ENCODE measurements at places on chromosomes 1 and 21.
A peak's percentile ranks its signal among the peaks of the same experiment; 100 is the strongest.

DNA sequence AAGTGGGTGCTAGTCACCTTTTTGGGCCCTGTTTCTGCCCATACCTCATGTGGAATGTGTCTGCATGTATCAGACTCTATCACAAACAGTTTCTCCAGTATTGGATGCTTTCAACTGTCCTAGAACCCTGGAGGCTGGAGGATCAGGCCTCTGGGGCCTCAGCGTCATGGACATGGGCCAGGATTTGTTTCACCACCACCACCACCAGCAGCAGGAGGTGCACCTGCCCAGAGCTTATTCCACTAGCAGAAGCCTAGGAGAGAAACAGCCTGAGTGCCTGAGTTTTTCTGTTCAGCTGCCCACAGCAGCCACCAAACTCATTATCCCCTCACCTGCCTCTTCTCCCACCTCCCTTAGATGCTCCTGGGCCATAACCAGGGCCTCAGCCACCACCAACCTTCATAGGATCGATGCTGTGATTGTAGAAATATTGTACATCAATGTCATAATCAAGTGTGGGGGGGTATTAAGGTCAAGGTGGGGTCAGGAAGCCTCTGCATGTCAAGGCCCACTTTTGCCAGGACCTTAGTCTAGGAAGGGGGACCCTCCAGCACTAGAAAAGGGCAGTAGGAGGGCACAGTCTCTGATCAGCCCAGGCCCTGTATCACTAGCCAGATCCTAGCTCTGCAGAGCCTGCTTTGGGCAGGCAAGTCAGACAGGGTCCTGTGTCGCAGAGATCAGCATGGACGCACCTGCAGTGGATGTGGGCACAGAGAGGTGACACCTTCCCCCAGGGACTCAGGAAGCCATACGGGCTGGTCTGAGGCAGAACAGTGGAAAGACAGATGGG, 9.3 kb downstream of the DMAP1 start:
- H3K4me1 ChIP-seq = no peaks in the 10 kb centered on the region
- H3K27me3 ChIP-seq = no peaks in the 10 kb centered on the region
- no peak overlapping the region for H3K4me3 ChIP-seq
- no peak overlapping the region for H3K27ac ChIP-seq
- H3K36me3 ChIP-seq = peaks cover 5% of the 10 kb centered on the region

- H3K36me3 ChIP-seq = no peaks in the 10 kb centered on the region
- no peaks in the 10 kb centered on the region for H3K27me3 ChIP-seq
- no peak overlapping the region for H3K4me3 ChIP-seq
- no peaks in the 10 kb centered on the region for H3K4me1 ChIP-seq
- H3K27ac ChIP-seq = no peak overlapping the region
- DNase-seq = peak; percentile 99
These were observed 21.3 kb downstream of the RRP1 start for GRCh38 chr21:43810505-43811261.

DNA sequence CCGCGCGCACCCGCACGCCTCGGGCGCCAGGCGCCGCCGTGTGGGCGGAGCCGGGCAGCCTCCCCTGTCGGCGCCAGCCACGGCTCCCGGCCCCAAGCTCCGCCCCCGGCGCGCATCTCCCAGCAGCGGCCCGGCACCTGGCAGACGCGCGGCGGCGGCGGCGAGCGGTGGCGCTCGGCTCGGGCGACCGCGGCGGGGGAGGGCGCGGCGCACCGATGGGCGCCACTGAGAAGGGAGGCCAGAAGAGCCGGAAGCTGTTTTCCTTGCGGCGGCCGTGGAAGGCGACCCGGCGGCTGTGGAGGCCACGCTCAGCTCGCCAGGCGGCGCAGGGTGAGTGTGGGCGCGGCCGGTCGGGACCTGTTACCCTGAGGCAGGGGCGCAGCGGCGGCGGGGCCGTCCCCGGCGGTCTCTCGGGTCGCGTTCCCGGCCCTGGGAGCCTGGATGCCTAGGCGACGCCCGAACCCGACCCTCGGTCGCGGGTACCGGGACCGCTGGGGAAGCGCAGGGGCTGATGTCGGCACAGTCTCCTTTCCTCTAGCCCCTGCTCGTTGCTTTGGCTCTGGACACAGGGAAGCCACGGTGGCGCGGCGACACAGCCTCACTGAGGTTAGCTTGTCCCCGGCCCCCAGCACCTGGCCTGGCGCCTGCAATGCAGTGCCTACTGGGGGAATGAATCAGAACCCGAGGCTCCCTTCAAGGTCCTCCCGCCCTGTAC, 54.9 kb upstream of the DNAJC6 start:
- H3K4me1 ChIP-seq = no peaks in the 10 kb centered on the region
- no peaks in the 10 kb centered on the region for H3K36me3 ChIP-seq
- no peaks in the 10 kb centered on the region for H3K27me3 ChIP-seq
- no peak overlapping the region for H3K27ac ChIP-seq
- peak overlapping the region; percentile 79 for H3K4me3 ChIP-seq

GRCh38 chr1:229579059-229579673, 20.7 kb upstream of the ABCB10 start:
- H3K4me3 ChIP-seq = no peak overlapping the region
- no peaks in the 10 kb centered on the region for H3K27me3 ChIP-seq
- no peak for DNase-seq
- H3K36me3 ChIP-seq = no peaks in the 10 kb centered on the region

GRCh38 chr1:168110896-168111545, 25.7 kb downstream of the GPR161 start:
- peaks cover 4% of the 10 kb centered on the region for H3K4me1 ChIP-seq
- H3K4me3 ChIP-seq = no peak overlapping the region
- no peak for DNase-seq
- H3K27ac ChIP-seq = no peak overlapping the region
- H3K36me3 ChIP-seq = no peaks in the 10 kb centered on the region

- no peaks in the 10 kb centered on the region for H3K36me3 ChIP-seq
- DNase-seq = no peak
- H3K27ac ChIP-seq = no peak overlapping the region
- H3K4me1 ChIP-seq = no peaks in the 10 kb centered on the region
- no peak overlapping the region for H3K4me3 ChIP-seq
These were observed 67.9 kb downstream of the KAZN start for GRCh38 chr1:14666373-14666772.

- no peak overlapping the region for H3K27ac ChIP-seq
- no peaks in the 10 kb centered on the region for H3K36me3 ChIP-seq
- no peaks in the 10 kb centered on the region for H3K27me3 ChIP-seq
- H3K4me1 ChIP-seq = no peaks in the 10 kb centered on the region
- no peak for DNase-seq
These were observed 12.8 kb upstream of the ZSCAN20 start for GRCh38 chr1:33459691-33460090.

- no peak for DNase-seq
- H3K36me3 ChIP-seq = no peaks in the 10 kb centered on the region
- H3K27me3 ChIP-seq = no peaks in the 10 kb centered on the region
- no peak overlapping the region for H3K27ac ChIP-seq
These were observed 77.3 kb downstream of the RPE65 start for GRCh38 chr1:68372487-68372886.

- no peak overlapping the region for H3K4me3 ChIP-seq
- H3K4me1 ChIP-seq = no peaks in the 10 kb centered on the region
- no peaks in the 10 kb centered on the region for H3K27me3 ChIP-seq
These were observed 40.2 kb downstream of the ADAMTS1 start for GRCh38 chr21:26804895-26805609.

- H3K27ac ChIP-seq = no peak overlapping the region
- no peaks in the 10 kb centered on the region for H3K4me1 ChIP-seq
- no peaks in the 10 kb centered on the region for H3K36me3 ChIP-seq
- no peak overlapping the region for H3K4me3 ChIP-seq
- no peaks in the 10 kb centered on the region for H3K27me3 ChIP-seq
These were observed 52.4 kb upstream of the PAX7 start for GRCh38 chr1:18578271-18578670.

DNA sequence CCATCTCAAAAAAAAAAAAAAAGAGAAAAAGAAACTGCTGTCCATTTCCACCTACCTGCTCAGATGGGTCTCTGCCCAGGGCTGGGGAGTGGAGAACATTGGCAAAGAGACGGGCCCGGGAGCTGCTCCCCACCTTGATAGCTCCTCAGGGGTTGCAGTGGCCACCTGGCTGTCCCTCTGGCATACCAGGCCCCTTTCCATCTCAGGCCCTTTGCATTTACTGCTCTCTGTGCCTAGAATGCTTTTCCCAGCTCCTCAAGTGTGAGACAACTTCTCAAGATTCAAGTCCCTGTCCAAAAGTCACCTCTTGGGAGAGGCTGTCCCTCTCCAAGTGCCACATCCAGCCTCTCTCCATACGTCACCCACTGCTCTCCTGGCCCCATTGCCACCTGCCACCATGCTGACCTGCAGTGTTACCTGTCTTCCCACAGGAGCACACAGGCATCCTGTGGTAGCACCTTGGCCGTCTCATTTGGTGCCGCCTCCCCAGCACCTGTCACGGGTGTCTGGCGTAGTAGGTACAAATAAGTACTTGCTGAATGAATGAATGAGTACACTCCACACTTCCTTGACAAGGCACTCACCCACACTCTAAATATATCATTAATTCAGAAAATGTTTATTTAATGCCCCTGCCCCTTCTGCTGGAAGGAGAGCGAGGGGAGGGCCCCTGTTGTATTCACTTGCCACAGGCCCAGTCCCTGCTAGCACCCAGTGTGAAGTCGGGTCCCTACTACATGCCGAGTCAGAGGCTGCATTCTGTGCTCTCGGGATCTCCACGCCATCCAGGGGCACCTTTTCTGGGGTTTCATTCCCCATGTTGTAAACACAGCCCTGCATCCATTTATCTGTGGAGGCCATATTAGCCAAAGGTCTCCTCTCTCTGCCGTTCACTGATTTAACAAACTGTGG, 48.8 kb downstream of the DISP3 start:
- DNase-seq = no peak
- no peaks in the 10 kb centered on the region for H3K4me1 ChIP-seq
- H3K27me3 ChIP-seq = no peaks in the 10 kb centered on the region

- DNase-seq = peak; percentile 31
- no peak overlapping the region for H3K27ac ChIP-seq
- no peaks in the 10 kb centered on the region for H3K27me3 ChIP-seq
- peak overlapping the region; percentile 40 for H3K4me3 ChIP-seq
- no peaks in the 10 kb centered on the region for H3K4me1 ChIP-seq
These were observed 13.2 kb upstream of the SEC16B start for GRCh38 chr1:177983077-177983476.

DNA sequence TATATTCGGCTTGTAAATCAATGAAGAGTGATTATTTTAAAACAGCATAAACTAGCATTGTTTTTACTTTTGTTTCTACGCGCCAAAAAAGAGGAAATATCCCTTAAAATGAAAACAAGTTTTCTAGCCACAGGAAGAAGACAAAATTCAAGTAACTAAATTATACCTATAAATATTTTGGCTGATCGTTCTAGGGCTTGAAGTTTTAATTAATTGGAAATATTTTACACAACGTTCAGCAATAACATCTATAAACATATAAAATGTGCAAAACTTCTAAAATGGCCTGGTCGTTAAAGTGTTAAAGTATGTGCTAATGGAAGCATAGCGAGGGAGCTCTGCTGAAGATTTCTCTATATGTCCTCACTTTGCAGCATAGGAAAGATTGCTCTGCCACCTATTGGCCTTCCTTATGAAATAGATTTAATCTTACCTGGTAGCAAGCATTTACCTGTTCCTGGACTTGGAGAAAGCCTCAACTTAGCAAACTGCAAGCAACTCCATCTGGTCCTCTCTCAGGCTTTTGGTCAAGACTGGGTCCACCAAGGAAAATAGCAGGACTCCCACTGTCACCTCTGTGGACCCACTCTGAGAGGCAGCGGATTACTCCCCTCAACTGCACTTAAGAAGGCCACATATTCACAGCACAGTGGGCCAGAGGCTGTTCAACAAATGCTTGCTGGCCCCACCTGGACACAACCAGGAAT, 351.3 kb upstream of the RUNX1 start:
- no peaks in the 10 kb centered on the region for H3K4me1 ChIP-seq
- peak; percentile 12 for DNase-seq
- no peak overlapping the region for H3K4me3 ChIP-seq
- H3K36me3 ChIP-seq = no peaks in the 10 kb centered on the region
- no peaks in the 10 kb centered on the region for H3K27me3 ChIP-seq

DNA sequence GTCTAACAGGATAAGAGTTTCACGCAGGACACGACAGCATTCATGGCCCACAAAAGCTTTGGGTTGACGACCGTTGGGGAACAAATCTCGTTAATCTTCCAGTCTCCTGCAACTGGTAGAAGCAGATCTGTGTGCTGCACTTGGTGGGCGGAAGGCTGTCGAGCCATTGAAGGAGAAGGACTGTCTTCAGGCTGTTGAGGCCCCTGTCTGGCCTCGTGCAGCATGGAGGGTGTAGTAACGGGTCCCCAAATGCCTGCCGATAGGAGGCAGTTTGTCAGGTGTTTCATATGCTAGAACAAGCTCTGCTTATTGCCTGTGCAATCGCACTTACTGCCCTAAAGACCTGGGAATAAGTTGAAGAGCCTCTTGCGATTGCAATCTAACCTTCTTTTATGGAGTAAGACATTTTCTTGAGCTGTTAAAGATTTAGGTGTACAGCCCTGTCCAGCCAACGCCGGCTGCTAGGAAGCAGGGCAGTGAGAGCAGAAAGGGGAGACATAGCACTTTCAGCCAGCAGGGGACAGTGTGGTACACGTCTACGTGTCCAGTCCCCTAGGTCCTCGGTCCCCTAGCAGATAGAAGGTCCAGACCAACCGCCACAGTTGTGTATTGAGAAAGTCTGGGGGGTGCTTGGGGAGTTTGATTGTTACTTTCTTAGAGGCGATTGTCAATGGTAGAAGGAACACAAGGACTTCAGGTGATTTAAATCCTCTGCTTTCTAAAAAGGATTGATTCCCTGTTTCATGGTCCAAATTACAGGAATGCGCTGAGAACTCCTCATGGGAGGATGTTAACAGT, 102.3 kb upstream of the TMPRSS2 start:
- H3K4me1 ChIP-seq = no peaks in the 10 kb centered on the region
- H3K36me3 ChIP-seq = no peaks in the 10 kb centered on the region
- peak; percentile 73 for DNase-seq
- H3K27ac ChIP-seq = no peak overlapping the region
- H3K4me3 ChIP-seq = no peak overlapping the region
- no peaks in the 10 kb centered on the region for H3K27me3 ChIP-seq

DNA sequence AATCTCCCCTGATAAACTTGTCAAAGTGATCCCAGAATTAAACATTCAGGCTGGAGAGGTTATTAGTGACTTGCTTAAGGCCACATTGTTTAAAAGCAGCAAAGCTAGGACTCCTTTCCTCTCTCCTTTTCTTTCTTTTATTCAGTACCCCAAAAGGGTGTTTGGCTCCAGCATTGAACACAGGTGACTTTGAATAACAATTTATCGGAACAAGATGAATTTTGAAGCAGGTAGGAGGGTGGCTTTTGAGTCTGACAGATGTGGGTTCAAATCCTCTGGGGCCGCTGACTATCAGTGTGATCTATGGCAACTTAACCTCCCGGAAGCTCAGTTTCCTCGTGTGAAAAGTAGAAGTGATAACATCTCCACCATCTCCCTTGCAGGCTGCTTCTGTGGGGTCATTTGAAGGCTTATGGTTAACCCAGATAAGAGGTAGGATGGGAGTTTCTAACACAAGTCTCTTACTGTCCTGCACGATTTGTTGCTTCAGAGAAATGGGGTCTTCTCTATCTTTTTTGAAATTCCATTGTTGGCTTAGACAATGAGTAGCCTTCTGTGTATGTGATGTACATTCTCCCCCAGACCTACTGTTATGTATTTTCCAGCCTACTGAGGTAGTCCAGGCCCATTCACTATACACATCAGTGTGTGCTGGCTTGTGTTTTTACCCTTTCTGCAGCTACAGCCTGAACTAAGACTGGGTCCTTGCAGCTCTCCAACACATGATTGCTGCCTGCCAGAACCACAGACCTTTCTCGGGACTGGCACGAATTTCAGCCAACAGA, 29.0 kb downstream of the JUN start:
- no peak for DNase-seq
- no peaks in the 10 kb centered on the region for H3K27me3 ChIP-seq
- no peak overlapping the region for H3K27ac ChIP-seq
- H3K36me3 ChIP-seq = no peaks in the 10 kb centered on the region
- H3K4me3 ChIP-seq = no peak overlapping the region

All from pancreas (tissue), 10 donors.